ENCODE measurements at places on chromosomes 7 and 10.
A peak's percentile ranks its signal among the peaks of the same experiment; 100 is the strongest.

- DNase-seq: no peak
Observed at GRCh38 chr7:101608772-101609713, 20.1 kb downstream of the MYL10 start.

DNA sequence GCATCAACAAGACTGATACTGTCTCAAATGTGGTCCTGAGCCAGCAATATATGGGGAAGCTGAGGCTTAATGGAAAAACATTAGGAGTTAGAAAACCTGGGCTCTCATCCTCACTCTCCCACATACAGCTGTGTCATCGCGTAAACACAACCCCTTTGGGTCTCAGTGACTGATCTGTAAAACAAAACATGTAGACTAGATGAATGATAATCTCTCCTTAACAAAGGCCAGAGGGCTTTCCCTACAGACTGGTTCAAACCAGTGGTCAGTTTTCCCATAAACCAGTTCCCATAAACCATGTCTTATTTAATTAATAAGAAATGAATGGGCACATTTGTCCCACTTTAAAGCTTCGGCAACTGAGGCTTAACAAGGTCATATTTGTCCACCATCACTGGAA, 48.1 kb downstream of the OSBPL3 start:
- no peak for DNase-seq

DNA sequence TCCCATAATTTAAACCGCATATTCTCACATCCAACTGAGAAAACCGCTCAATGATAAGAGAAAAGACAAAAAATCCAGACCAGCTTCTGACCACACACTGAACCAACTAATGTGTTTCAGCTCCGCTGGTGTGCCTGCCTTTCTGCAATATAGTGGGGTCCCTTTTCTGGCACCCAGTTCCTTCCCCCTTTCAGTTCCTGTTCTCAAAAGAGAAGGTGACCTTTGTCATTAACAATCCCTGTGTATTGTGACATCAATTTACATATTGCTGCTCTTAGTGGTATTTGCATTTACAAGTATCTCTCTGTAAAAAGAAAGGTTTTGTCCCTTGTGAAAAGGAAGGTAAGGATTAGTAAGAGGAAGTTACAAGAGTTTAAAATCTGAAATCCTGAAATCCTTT, 1.4 kb downstream of the PPP1R17 start:
- no peak for DNase-seq

- DNase-seq: no peak
Observed at GRCh38 chr7:87105401-87105800, 45.9 kb upstream of the ELAPOR2 start.

- no peak for DNase-seq
Observed at GRCh38 chr7:157596881-157597280, 260.1 kb downstream of the DNAJB6 start.

DNA sequence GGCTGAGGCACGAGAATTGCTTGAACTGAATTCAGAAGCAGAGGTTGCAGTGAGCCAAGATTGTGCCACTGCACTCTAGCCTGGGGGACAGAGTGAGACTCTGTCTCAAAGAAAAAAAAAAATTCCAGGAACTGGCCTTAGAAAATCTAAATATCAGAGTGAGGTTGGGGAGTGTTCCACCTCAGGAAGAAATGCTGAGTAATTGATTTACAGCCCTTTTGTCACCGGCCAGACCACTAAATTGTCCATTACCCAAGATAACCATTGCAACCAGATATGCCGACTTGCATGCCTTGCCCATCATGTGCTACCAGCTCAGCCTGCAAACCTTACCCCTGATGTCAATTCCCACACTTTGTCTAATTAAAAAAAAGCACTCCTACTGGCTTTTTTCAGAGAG, 42.4 kb downstream of the CRCP start:
- no peak for DNase-seq

DNA sequence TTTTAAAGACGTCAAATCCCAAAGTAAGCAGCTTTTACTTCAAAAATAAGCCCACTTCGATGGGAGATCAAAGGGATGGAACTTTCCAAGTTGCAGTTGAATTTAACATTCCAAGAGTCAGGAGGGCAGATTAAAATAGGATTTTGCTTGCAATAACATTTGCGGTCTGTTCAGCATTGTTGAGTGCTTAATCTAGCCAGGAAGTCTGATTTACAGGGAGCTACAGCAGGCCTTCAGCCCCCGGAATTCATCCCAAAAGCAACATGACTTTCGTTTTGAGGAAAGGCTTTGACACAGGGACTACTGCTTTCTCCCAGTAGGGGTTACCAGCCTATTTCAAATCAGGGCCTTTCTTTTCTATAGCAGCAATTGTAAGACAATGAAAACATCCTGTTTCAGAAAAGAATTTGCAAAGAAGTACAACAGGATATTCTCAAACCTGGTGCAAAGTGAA, 279.6 kb upstream of the PITRM1 start:
- DNase-seq: no peak

GRCh38 chr7:158024881-158025280, 562.7 kb downstream of the PTPRN2 start:
- no peak for DNase-seq

DNA sequence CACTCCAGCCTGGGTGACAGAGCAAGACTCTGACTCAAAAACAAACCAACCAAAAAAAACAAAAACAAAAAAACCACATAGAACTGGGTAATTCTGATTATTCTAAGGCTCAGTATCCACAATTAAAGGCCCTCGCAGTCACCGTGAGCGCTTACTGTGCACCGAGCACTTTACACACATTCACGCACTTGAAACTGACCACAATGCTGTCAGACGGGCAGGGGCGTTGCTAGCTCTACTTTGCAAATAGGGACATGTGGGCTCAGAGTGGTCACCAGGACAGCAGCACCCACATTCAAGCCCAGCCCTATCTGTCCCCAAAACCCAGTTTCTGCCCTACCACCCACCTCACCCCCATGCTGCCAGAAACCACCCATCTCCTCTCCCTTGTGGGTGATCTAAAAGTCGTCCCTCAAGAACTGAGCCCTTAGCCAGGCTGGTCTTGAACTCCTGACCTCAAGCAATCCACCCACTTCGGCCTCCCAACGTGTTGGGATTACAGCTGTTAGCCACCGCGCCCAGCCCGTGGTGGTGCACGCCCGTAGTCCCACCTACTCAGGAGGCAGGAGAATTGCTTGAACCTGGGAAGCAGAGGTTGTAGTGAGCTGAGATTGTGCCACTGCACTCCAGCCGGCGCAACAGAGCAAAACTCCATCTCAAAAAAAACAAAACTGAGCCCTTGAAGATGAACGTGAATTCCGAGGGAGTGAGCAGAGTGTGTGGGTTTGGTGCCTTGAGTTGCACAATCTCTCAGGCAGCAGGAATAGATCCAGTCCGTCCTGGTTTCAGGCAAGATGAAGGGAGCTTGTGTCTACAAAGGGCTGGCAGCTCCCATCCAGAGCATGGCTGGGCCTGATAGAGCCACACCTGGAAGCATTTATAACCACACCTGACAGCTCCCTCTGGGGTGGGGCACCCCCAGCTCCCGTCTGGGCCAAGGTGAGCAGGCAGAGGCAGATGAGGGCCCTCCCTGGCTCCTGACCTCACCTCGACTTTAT, 5.4 kb upstream of the HSPB1 start:
- no peak for DNase-seq

- DNase-seq: no peak
Observed at GRCh38 chr7:68707159-68707558, 891.1 kb upstream of the AUTS2 start.

GRCh38 chr10:62616885-62617590, 187.5 kb upstream of the ADO start:
- no peak for DNase-seq

DNA sequence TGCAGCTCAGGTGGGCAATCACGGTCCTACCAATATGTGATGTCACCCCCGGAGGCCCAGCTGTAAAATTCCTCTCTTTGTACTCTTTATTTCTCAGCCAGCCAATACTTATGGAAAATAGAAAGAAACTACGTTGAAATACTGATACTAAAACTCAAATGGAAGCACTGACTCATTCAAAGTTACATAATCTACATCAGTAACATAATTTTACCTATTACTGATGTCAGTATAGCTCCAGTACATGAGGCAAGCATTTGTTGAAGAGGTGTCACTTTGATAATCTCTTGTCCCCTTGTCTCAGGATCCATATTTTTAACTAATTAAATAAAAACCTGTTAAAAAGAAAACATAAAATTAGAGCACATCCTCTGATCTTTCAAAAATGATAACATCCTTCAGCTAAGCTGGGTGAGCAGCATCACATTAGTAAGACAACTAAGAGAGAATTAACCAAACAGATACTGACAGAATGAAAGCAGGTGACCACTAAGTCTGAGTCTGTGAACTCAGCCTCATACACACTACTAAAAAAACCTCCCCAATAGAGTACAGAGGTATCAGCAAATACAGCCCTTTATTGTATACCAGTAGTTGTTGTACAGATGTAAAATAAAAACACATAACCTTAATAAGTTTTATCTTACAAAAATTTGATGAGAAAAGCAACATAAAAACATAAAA, 17.6 kb downstream of the SLC25A40 start:
- DNase-seq: no peak

- DNase-seq: no peak
Observed at GRCh38 chr10:76298329-76298728, 866.9 kb downstream of the LRMDA start.

DNA sequence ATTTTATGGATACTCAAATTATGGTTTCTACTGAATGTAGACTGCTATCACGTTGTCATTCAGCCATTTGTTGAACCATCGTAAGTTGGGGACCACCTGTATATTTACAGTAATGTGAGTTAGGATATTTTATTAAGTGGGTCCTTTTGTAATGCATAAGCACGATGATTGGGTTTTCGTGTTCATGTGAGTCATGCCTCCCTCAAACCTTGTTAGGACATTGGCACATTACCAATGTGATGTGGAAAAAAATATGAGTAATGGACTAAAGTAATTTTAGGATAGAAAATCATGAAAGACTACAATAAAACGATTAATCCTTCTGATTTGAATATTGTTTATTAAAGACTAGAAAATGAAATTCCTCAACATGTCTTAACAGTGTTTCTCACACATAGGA, 8.7 kb downstream of the SMC3 start:
- no peak for DNase-seq

- peak; percentile 36 for DNase-seq
Observed at GRCh38 chr10:5563991-5564536, 39.3 kb downstream of the CALML3 start.

DNA sequence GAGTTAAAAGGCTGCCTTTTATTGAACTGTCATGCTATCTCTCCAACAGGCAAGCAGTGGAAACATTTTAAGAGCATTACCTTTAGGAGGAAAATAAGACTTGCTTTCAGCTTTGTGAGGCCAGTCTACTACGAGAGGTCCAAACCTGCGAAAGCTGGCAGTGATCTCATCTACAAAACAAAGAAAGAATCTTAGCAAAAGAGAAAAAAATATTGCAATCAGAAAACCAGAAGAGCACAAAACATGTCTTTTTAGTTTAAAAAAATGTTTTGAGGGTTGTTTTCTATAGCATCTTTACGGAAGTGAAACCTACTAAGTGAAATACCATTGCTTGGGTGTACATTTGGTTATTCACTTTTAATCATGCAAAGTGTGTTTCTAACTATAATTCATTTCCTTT, 147.9 kb downstream of the CPEB3 start:
- no peak for DNase-seq

DNA sequence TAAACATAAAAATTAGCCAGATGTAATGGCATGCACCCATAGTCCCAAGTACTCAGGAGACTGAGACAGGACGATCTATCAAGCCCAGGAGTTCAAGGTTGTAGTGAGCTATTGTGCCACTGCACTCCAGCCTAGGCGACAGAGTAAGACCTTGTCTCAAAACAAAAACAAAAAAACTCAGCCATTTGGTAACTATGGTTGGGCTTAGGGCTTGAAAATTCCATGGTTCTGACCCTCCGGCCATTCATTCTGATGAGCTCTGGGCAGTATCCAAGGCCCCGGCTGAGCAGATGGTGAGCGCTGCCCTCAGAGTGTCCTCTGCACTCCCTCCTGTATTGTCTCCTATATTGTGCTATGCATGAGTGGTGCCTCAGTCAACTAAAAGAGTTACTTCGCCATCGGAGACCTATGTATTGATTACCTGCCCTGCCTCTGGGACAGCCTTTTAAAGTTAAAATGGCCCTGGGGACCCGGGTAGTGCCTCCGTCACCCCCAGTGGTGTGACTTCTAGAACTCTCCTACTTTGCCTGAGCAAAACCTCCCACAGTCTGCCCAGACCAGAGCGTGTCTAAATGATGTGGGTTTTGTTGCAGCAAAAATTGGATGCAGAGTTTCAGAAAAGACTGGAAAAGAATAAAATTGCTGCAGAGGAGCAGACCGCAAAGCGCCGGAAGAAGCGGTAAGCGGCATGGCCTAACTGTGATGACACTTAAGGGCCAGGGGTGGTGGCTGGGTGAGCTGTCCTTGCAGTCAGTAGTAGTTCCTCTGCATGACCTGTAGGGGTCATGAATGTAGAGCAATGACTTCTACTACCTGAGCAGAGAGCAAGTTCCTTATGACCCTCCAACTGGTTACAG, 8.1 kb downstream of the PRKRIP1 start:
- no peak for DNase-seq

DNA sequence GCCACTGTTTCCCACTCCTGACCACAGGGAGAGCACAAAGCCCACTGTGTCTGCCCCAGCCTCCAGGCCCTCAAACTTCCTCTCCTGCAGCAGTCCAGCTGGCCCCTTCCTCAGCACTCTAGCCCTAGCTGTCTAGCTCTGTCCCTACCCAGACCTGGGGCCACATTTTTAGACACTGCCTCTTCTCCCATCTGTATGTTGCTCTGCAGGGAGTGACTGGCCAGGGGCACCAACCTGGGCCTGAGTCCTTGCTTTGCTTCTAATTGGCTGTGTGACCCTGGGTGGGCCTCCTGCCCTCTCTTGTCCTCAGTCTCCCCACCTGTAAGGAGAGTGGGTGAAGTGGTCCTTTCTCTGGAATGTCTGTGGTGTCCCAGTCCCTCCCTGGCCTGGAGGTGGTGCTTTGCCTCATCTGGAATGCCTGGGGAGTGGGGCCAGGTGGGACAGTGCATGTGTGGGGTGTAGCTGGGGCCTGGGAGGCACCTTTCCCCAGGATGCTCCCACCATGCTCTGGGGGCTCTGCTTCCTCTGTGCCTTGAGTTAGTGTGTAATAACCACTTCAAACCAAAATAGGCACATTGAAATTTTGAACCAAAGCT, 25.1 kb downstream of the AQP1 start:
- DNase-seq: no peak

DNA sequence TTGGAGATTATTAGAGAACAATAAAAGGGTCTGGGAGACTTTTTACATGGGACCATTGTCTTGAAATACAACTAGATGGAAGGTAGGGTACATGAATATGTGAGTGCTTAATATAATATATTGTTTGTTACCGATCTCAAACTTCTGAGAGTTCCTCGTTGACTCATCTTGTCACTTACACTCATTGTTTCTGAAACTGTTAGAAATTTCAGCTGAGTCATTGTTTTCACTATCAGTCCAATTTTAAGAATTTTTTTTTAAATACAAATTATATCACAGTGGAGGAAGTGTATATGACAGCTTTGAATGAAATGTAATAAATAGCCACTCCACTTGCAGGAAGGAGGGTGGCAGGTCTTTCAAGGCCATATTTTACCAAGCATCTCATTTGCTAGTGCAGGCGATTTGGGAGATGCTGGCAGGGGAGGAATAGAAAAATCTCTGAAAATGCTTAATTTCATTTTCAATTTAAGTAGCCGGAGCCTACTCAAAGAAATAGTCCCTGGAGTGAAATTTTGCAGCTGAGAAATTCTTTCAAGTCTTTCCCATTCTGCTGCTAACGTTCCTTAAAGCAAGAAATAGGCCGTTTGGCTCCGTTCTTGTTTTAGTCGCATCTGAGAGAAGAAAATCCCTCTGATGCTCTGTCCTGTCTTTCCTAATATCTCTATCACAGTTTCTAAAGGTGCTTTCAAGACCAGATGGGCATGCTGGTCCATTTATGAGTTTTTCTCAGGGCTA, 1404.2 kb upstream of the CELF2 start:
- no peak for DNase-seq
